ENCODE measurements at places on chromosomes 13 and 19. TPM values are rescaled to one million over a fixed set of nuclear protein-coding genes. Genes with fewer than 3 reads are reported as not detected.
A peak's percentile ranks its signal among the peaks of the same experiment; 100 is the strongest.

- no peaks in the 10 kb centered on the region for H3K36me3 ChIP-seq
- no peak overlapping the region for H3K4me3 ChIP-seq
- peaks cover 18% of the 10 kb centered on the region for H3K4me1 ChIP-seq
- H3K27me3 ChIP-seq: no peaks in the 10 kb centered on the region
- H3K27ac ChIP-seq: no peak overlapping the region
These were observed 1663.3 kb downstream of the EFNB2 start for GRCh38 chr13:104872153-104872552.

- H3K4me3 ChIP-seq: no peak overlapping the region
- no peak for DNase-seq
- H3K4me1 ChIP-seq: no peaks in the 10 kb centered on the region
- H3K36me3 ChIP-seq: no peaks in the 10 kb centered on the region
- H3K27ac ChIP-seq: no peak overlapping the region
- H3K27me3 ChIP-seq: no peaks in the 10 kb centered on the region
These were observed 26.9 kb downstream of the PCCA start for GRCh38 chr13:100115693-100116254.

- no peaks in the 10 kb centered on the region for H3K27me3 ChIP-seq
- no peak for DNase-seq
- H3K4me3 ChIP-seq: peak overlapping the region; percentile 72
- peaks cover 45% of the 10 kb centered on the region for H3K36me3 ChIP-seq
- H3K27ac ChIP-seq: peak overlapping the region; percentile 92
These were observed 540 bp upstream of the USE1 start for GRCh38 chr19:17214508-17215126.

GRCh38 chr19:10516064-10516385 is 1.2 kb downstream of the S1PR5 start:
- H3K4me1 ChIP-seq: peaks cover 80% of the 10 kb centered on the region
- no peak for DNase-seq
- H3K27ac ChIP-seq: peak overlapping the region; percentile 80
- H3K27me3 ChIP-seq: peaks cover 14% of the 10 kb centered on the region
- H3K4me3 ChIP-seq: peak overlapping the region; percentile 67
- H3K36me3 ChIP-seq: no peaks in the 10 kb centered on the region

- no peaks in the 10 kb centered on the region for H3K4me1 ChIP-seq
- DNase-seq: no peak
- H3K4me3 ChIP-seq: no peak overlapping the region
These were observed 13.1 kb downstream of the ZNF773 start for GRCh38 chr19:57512845-57513244.

DNA sequence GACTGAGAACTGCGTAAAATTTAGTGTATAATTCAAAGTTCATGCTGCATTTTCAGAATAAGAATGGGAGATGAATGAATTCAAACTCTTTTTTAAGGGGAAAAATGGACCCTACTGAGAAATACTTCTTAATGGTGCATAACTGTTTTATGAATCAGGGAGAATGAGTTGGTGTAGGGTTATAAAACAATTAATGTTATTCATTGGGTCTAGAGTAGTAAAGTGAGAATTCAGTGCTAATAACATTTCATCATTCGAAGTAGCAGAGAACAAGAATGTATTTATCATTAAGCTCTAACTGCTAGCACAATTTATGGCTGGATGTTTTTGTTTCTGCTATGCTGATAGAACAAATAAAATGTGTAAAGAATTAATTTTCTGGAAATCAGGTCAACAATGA is 310.2 kb downstream of the SLITRK5 start:
- H3K27ac ChIP-seq: no peak overlapping the region
- no peaks in the 10 kb centered on the region for H3K4me1 ChIP-seq
- H3K4me3 ChIP-seq: no peak overlapping the region
- H3K27me3 ChIP-seq: no peaks in the 10 kb centered on the region
- no peak for DNase-seq
- no peaks in the 10 kb centered on the region for H3K36me3 ChIP-seq

The NOVA2 gene
- not detected for total RNA-seq

The DLEU7 gene
- total RNA-seq: not detected

The WDR18 gene
- total RNA-seq: 24.6 TPM

The F10 gene
- not detected for total RNA-seq

The NKG7 gene
- 42.9 TPM for total RNA-seq
